ENCODE measurements at places on chromosomes 1 and 21.

DNA sequence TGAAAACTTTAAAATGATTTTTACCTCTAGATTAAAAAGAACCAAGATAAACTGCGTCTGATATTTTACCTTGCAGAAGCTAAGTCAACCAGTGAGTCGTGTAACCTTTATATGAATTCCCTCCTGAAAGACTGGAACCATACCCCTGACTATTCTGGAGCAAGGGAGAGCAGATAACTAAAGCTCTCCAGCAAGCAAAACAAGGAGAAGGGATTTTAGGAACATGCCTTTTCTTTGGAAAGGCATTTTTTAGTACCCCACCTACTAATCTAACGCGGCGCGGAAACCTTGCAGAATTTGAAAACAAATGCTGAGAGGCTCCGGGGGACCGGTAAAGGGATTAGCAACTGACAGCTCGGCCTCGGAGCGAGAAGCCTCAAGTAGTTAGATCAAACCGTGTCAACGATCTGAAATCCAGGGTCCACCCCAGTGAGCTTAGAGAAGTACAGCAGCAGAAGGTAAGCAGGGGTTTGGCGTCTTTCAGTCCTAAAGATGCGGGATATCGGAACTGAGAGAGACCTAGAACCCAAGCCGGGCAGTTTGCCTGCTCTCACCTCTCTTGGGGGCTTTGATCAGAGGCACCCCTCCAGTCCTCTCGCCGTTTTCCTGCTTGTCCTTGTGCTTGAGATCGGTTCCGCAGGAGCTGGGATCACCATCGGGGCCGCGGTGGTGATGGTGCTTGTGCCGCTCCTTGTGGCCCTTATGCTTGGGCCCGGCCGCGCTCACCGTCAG, 954 bp downstream of the RSBN1 start:
- peak; percentile 31 for DNase-seq

- no peak for DNase-seq
Measured at GRCh38 chr1:178046591-178047270, 47.2 kb upstream of the RASAL2 start.

DNA sequence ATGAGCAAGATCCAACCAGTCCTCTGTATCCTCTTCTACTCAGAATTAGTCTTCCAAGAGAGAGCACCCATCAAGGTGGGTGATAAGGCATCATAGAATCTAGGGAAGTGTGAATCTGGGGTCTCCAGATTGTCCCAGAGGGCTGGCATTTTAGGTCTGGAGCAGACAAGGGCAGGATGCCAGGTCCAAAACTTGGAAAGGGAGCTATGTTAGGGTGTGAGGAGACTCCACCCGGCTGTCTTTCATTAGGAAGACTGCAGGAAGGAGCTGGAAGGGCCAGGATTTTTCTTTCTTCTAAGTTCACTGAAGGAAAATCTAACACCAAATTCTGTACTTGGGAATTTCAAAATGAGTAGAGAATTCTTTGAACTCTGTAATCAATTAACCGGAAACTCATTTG, 86.1 kb upstream of the BMP8A start:
- DNase-seq, result no peak

DNA sequence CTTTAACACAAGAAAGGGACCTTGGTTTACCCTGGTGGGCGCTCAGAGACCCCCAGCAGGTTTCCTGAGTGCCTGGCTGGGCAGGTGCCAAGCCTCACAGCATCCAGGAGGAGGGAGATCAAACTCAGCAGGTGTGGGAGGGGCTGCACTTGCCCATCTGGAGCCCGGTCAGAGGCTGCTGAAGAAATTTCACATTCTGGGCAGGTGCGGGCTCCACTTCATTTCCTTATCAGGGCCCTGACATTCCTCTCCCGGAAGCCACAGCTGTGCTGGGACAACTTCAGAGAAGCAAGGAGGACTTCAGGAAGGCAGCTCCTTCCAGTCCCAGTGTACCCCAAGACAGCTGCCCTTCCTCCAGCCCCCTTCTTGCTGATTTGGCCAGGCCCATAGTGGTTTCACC, 82.9 kb downstream of the ITPKB start:
- peak; percentile 47 for DNase-seq

- DNase-seq, result no peak
Measured at GRCh38 chr1:245311887-245312536, 157.2 kb downstream of the KIF26B start.

DNA sequence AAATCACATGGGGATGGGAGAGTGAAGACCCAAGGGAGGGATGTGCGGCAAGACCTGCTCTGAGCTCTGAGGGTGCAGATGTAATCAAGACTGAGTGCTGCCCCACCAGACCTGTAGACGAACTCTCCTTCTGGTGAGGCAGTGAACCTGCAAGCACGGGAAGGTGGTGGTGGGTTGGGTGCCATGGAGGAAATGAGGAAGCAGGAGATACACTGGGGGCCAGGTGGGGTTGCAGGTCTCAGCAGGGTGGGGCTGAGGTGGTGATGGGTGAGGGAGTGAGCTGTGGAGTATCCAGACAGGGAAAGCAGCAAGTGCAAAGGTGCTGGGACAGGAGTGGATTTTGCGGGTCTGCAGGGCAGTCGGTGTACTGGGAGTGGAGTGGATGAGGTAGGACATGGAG, 102.3 kb downstream of the KCNJ15 start:
- no peak for DNase-seq

DNA sequence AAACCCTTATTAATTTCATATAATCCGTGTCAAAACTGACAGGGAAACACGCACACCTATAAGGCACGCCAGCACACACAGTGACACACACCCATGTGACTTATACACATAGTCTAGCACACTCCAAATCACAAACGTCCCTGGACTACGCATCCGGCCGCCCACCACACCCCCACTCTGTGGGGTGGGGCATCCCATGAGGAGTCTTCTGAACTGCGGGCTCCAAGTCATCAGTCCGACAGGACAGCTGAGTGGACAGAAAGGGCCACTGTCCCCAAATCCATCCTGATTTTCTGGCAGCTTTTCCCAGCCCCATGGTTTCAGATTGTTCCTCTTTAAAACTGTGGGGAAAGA, 829 bp downstream of the PEA15 start:
- DNase-seq, result no peak

DNA sequence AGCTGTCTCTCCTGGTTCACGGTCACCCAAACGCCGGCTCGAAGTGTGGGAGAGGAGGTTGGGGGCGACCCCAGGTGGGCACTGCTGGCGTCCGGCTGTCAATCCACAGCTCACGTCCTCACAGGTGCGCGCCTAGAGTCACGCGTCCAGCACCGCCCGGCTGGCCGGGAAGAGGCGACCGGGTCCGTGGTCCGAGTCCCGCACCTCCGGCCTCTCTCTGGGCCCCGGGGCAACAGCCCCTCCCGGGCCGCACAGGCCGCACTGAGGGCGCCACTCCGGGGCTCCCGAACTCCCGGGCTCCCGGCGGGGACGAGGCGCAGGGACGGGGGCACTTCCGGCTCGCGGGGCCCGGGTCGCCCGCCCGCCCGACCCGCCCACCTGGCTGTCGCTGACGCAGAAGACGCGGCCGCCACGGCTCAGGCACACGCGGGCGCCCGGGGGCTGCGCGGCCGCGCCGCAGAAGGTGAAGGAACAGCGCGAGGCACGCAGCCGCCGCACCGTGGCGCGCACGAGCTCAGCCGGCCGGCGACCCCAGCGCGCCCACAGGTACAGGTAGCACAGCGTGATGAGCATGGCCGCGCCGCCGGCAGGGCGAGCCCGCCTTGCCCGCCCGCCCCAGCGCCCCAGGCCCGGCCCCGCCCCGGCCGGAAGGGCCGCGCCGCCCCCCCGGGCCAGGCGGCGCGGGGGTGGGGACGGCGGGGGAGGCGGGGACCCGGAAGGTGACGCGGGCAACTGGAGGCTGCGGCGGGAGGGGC, at the start of gene HLCS:
Gene HLCS (minus strand): TSS at position 604 of the 755 bp plus-strand sequence. CDS start 31 bp downstream, at position 573.
- peak; percentile 86 for DNase-seq

- no peak for DNase-seq
Measured at GRCh38 chr21:43813656-43813980, 24.2 kb downstream of the RRP1 start.

- DNase-seq, result no peak
Measured at GRCh38 chr21:44805226-44805625, 3.6 kb upstream of the UBE2G2 start.

GRCh38 chr1:153548722-153549688, at the start of gene S100A3:
Gene S100A3, minus strand, starts transcription at chr1:153549258. Its CDS starts 773 bp downstream, at chr1:153548485.
- DNase-seq, result no peak

GRCh38 chr1:180584869-180585268, 26.1 kb downstream of the OVAAL start:
- DNase-seq, result no peak

- no peak for DNase-seq
Measured at GRCh38 chr21:45022348-45022675, 52.1 kb upstream of the ADARB1 start.

DNA sequence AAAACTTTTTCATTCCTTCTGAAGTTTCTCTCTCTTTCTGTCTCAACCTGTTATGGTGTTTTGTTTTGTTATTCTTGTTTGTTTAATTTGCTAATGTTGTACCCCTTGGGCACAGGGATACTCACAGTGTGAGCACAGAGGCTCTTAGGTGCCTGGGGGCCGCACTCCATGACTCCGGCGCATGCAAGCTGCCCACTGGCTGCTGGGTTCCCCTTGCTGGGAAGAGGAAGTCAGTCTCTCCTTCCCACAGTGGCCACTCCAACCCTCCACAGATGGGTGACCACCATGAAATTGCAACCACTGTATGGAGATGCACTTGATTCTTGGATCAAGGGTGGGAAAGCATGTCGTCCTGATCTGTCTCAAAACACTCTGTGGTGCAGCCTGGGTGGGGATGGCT, 4.6 kb upstream of the CD1A start:
- DNase-seq, result no peak

GRCh38 chr1:30928171-30928570, 19.6 kb upstream of the SDC3 start:
- no peak for DNase-seq

DNA sequence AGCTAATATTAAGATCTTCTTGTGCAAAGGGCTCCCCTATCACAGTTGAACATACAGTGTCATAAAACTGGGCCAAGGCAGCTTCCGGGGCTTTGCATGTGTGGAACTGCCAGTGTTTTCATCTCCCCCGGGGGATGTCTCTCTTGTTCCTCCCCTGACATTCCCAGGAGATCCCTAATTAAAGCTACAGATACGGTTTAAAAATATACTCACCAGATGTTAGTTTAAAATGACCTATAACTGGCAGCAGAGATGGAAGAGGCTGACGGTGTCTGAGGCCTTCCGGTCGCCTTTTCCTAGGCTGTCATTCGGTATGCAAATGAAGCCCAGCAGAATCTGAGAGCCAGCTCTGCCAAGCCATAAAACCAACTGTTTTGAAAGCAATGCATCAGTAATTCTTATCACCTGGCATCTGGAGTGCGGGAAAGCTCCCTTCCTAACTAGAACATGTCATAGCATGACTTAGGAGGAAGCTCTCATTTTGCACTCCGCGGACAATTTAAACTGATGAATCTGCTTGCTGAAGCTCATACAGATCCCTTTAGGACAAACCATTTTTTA, 436.5 kb upstream of the VAMP3 start:
- DNase-seq, result no peak
